ENCODE measurements at places on chromosomes 11 and 22.

- peak; percentile 78 for DNase-seq
Observed at GRCh38 chr11:122105044-122105758, 10.8 kb downstream of the BLID start.

DNA sequence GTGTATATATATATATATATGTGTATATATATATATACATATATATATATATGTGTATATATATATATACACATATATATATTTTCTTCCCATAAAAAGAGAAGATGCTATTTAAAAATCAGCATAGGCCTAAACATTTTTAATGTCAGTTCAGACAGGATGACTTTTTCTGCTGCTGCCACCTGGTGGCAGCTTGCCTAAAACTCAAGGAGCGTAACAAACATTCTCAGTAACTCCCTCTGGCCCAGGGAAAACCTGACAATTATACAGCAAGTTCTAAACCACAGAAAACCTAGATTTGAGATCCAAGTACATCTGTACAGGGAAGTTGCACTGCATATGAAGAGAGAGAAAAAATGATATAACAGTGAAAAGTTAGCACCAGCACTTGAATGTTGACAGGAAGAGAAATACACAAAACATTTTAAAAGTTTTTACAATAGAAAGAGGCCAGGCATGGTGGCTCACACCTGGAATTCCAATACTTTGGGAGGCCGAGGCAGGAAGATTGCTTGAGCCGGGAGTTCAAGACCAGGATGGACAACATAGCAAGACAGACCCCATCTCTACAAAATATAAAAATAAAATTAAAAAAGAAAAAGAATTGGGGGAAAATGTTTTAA is 16.6 kb downstream of the OR8A1 start:
- peak; percentile 58 for DNase-seq

DNA sequence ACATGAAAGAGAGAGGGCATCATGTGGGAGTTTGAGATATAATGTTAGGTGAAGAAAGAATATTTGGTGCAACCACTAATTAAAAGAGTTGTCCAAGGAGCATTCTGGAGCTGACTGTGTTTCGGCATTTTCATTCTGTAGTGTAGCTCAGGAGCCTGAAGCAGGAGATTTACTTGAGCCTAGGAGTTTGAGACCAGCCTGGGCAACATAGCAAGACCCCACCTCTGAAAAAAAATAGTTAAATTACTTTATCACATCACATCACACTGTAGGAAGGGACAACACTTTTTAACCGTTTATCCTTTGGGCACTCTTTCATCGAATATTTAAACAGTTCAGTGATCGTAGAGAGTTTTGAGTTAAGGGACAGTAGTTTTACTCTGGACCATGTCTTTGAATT is 50.3 kb upstream of the SLC25A18 start:
- no peak for DNase-seq

- no peak for DNase-seq
Observed at GRCh38 chr11:1728301-1728700, 22.1 kb downstream of the IFITM10 start.

DNA sequence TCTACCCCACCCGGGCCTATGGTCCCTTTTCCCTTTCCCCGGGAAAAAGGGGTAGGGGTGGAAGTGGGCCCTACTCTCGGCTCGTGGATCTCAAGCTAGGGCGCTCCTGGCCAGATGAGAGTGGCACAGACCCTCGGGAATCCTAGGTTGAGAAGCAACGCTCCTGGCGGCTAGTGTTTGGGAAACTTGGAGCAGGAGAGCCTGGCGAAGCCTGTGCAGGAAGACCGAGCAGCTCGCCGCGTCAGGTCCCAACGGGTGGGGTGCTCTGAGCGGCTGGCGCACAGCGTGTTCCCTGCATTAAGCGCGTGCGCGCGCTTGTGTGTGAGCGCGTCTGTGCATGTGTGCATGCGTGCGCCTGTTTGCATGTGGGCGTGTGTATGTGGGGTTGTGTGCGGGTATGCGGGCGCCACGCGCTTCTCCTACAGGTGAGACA is 7.1 kb upstream of the FLI1 start:
- peak; percentile 50 for DNase-seq

All from M059J (cell line).